ENCODE measurements at places on chromosomes 6 and 20.

- no peak for DNase-seq
Observed at GRCh38 chr20:46488451-46488850, 24.9 kb downstream of the ZNF334 start.

DNA sequence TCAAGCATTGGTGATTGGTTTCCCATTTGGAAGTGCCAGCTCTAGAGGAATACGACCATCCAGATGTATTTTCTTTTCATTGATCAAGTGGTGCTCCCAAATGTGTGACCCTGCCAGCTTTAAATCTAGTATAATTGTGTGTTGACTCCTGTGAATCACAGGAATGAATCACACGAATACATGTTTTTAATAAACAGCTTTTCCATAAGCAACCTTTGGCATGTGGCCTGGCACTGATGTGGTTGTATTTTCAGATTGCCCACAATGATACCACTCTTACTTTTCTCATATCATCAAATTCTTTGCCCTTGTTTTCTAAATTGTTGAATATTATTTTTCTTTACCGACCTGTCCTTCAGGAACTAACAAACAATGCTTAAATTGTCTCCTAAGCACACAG, 367 bp downstream of the GSTA3 start:
- DNase-seq, result no peak

DNA sequence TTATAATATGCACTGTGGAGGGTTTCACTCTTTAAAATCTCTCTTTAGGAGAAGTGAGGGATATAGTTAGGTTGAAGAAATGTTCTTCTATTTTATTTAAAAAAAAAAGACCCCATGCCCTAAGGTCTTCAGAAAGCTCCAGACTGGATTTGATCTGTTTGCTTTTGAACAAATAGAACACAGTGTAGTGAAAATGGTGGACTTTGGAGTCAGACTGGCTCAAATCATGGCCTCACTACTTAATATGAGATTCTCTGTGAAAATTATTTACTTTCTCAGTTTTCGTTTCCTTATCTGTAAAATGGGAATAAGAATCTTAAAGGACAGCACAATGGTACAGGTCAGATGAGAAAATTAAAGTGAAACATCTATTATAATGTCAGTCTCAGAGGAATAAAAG, 203.9 kb downstream of the ASCC3 start:
- no peak for DNase-seq

DNA sequence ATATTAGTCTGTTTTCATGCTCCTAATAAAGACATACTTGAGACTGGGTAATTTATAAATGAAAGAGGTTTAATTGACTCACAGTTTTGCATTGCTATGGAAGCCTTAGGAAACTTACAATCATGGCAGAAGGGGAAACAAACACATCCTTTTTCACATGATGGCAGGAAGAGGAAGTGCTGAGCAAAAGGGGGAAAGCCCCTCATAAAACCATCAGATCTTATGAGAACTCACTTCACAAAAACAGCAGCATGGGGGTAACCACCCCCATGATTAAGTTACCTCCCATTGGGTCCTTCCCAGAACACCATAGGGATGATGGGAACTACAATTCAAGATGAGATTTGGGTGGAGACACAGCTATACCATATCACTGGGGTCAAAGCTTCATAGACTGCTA, 254.2 kb downstream of the ERMARD start:
- DNase-seq, result no peak

- DNase-seq, result no peak
Observed at GRCh38 chr20:37903317-37904007, 535 bp downstream of the VSTM2L start.

GRCh38 chr6:96235927-96236326, 220.2 kb downstream of the FUT9 start:
- DNase-seq, result no peak

DNA sequence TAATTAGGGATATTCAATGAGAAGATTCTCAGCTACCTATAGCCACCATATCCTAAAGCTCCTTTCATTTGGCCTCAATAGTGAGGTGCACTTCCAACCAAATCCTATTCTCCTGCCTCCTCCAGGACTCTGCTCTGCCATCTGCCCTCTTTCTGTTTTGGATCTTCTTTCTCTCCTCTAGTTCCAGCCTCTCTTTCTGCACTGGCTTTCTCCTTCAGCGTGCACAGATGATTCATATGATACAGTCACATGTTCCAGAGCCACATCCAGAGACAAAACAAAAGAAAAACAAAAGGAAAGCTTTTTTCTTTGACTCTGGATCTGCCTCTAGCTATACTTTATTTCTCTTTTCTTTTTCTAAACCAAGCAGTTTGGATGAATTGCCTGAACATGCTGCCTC, 531.9 kb upstream of the MAN1A1 start:
- no peak for DNase-seq

DNA sequence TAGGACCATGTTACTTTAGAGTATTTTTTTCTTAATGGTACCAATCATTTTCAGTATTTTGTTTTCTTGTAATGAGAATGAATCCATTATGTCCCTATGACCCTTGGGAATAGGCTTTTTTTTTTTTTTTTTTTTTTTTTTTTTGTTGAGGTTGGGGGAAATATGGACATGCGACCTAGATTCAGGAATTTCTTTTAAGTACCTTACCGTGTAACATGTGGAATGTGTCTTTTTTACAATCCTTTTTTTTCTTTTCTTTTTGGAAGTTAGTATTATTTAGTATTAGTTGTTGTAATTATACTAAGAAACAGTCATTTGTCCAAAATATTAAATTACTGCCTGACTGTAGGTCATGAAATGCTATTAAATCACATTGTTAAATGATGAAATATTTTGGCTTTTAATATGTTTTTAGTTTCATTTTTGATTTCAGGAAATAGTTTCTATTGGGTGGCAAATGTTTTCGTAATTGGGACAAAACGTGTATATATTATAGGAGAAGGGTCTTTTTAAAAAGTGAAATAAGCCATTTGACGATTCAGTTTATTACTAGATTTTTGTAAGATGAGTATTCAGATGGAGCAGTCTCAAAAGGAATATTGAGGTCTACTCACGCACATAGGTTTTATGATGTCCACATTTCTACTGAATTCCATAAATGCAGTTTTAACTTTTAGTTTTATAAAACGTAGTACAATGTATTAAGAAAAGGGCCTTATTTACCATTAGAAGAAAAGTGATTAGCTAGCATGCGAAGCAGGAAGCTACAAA, 4.9 kb downstream of the ARID1B start:
- DNase-seq, result no peak

- no peak for DNase-seq
Observed at GRCh38 chr6:22068561-22069305, 228.1 kb downstream of the PRL start.

- no peak for DNase-seq
Observed at GRCh38 chr6:87350516-87350915, 5.9 kb downstream of the C6orf163 start.

- no peak for DNase-seq
Observed at GRCh38 chr20:50991076-50991475, 31.8 kb downstream of the KCNG1 start.

GRCh38 chr20:17767624-17768023, 67.9 kb downstream of the BANF2 start:
- DNase-seq, result no peak

DNA sequence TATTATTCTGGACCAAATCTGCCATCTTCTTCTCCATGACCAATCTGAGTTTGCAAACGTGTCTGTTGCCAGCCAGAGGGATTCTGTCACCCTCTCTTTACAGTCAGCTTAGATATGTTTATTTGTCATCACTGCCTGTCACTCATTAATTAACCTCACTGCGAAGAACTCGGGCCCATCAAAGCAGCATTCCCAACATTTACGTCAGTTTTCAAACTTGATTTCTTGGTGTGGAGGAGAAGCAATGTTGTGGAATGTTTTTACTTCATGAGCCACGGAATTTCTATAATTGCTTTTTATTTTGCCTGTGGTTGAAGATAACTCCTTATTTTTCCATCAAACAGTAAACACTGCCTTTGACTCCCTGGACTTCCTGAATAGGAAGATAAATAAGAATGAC, 91.8 kb upstream of the CNKSR3 start:
- DNase-seq, result no peak

- no peak for DNase-seq
Observed at GRCh38 chr6:159853754-159854153, 37.0 kb upstream of the MAS1 start.
